ENCODE measurements at places on chromosomes 1 and 21.

GRCh38 chr1:113677250-113678158 is 81.8 kb downstream of the PHTF1 start:
- DNase-seq, result no peak

DNA sequence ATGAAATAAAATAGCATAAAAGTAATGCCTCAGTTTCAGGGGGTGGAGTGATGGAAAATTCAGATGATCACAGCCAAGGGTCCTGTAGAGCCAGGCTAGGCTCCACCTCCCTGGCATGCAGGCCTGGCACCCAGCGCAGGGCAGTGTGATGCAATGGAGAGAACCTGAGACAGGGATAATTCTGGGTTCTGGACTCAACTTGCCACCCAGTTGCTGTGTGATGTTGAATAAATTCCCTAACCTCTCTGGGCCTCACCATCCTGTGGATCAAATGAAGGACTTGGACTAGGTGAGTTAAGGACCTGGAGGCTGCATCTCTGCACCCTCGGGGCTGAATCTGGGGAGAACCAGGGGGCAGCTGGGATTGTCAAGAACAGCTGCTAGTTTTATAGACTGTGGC is 17.0 kb downstream of the PADI2 start:
- no peak for DNase-seq

DNA sequence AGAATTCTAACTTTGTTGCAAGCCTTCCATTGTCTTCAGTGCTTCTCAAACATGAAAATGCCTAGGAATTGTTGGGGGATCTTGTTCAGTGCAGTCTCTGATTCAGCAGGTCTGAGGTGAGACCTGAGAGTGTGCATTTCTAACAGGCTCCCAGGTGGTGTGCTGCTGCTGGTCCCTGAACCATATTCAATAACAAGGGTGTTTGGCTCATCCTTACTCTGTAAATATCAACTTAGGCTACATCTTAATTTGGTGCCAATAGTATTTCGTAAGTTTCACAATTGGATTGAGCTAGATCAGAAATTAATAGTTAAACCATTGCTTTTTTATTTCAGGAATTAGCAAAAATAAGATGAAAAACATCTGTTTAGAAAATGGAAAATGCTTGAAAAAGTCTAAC is 59.1 kb upstream of the GPR88 start:
- DNase-seq, result no peak

DNA sequence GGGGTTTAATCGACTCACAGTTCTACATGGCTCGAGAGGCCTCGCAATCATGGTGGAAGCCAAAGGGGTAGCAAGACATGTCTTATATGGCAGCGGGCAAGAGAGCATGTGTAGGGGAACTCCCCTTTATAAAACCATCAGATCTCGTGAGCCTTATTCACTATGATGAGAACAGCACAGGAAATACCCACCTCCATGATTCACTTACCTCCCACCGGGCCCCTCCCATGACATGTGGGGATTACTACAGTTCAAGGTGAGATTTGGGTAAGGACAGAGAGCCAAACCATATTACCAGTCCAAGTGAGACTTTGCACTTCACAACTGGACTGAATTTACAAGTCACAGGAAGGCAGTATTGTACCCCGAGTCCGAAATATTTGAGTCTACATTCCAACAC is 73.9 kb upstream of the ANGPTL1 start:
- DNase-seq, result no peak

- no peak for DNase-seq
These were observed 55.8 kb upstream of the ADAMTS1 start for GRCh38 chr21:26900980-26901379.

- DNase-seq, result peak; percentile 97
These were observed 76.8 kb downstream of the CD46 start for GRCh38 chr1:207828485-207829158.

GRCh38 chr1:166164995-166165660 is 1.7 kb downstream of the FAM78B start:
- no peak for DNase-seq
